Spleen (tissue), 13 donors: ENCODE measurements at places on chromosomes 11 and 22. TPM values are rescaled to one million over a fixed set of nuclear protein-coding genes. Genes with fewer than 3 reads are reported as not detected.
A peak's percentile ranks its signal among the peaks of the same experiment; 100 is the strongest.

DNA sequence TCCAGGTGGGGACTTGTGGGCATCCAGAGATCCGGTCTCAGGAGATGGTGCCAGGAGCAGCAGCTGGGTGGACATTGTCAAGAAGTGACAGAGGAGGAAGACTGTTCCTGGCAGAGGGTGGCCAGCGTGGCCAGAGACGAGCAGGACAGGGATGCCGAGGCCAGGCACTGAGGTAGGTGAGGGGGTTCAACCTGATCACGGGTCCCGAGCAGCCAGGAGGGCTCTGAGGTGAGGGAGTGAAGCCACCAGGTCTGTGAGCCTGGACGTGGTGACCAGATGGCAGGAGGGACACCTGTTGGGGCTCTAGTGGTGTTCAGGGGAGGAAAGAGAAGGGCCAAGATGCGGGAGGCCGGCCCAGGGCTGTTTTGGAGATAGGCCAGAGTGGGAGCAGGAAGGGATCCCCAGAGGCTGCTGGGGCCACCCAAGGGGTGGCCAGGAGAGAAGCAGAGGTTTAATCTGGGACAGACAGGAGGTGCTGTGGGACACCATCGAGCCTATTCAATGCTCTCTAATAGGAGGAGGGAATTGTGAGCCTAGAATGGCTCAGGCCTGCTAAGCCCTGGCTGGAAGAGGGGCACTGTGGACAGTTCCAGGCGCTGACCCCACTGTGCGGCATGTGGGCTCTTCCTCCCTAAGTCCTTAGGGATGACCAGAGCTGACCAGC is 6.3 kb downstream of the PPM1F start:
- no peak overlapping the region for H3K4me3 ChIP-seq
- H3K4me1 ChIP-seq = peaks cover 19% of the 10 kb centered on the region
- H3K36me3 ChIP-seq = peaks cover 15% of the 10 kb centered on the region
- DNase-seq = peak; percentile 68
- no peak overlapping the region for H3K27ac ChIP-seq

GRCh38 chr11:78801161-78801884 is 226.7 kb upstream of the NARS2 start:
- H3K36me3 ChIP-seq = no peaks in the 10 kb centered on the region
- H3K4me3 ChIP-seq = no peak overlapping the region
- no peaks in the 10 kb centered on the region for H3K27me3 ChIP-seq
- no peaks in the 10 kb centered on the region for H3K4me1 ChIP-seq

NXPE4 gene
- total RNA-seq = not detected

DNA sequence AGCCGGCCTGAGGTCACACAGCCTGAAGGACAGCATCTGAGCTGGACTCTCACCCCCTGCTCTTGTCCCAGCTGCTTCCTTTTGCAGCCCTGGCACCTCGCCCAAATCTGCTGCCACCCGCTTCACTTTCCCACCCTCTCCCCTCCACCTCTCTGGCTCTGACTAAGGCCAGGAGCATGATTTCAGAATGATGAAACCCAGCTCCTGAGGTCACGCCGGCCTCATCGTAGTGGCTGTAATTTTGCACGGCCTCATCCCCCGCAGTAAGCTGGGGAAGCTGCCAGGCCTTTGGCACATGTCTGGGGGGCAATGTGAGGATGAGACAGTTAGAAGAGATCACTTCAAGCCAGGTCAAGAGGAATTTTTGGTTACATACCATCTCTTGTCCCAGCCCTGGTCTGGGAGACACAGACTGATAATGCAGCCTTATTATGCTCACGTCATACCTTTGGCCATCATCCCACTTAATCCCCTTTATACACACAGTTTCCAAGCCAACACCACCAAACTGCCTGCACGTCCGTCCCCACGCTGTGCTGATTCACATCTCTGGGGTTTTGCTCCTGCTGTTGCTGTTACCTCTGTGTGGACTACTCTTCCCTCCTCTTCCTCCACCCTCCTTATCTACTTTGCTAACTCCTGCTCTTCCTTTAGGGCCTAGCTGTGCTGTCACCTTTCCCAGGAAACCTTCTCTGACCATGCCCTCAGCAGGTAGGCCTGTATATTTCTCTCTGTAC is 58.1 kb downstream of the CHRDL2 start:
- no peak overlapping the region for H3K4me3 ChIP-seq
- no peak overlapping the region for H3K27ac ChIP-seq
- no peaks in the 10 kb centered on the region for H3K4me1 ChIP-seq
- H3K27me3 ChIP-seq = no peaks in the 10 kb centered on the region

DNA sequence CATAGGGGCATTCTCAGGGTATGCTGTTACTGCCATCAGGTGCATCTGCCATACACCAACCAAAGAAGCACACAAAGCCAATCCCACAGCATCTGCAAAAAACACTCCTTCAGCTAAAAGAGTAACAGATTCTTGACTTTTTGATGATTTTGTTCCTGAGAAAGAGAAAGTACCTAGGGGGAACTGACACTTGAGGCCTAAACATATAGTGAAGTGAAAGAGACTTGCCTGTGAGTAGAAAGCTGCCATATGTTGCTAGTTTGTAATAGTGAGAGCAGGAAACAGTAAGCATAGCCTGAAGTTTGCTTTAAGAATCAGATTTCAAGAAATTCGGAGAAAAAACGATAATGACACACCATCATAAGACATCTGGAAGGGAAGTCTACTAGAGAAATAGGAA is 97.9 kb upstream of the CTSC start:
- no peaks in the 10 kb centered on the region for H3K27me3 ChIP-seq
- peak overlapping the region; percentile 27 for H3K27ac ChIP-seq
- no peaks in the 10 kb centered on the region for H3K36me3 ChIP-seq
- H3K4me1 ChIP-seq = no peaks in the 10 kb centered on the region
- H3K4me3 ChIP-seq = no peak overlapping the region

CD248 gene
- 10.3 TPM for total RNA-seq

DNA sequence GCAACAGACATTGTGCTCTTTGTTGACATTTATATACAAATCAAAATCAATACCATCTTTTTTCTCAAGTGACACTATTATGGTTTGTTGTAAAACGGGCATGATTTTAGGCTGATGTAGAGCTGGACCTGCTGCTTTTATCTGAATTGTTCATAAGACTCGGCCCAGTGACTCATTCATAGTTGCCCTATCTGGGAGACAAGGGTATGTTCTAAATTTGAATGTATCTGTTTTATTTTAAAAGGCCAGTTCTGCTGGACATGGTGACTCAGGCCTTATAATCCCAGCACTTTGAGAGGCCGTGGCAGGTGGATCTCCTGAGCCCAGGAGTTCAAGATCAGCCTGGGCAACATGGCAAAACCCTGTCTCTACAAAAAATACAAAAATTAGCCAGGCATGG is 39.3 kb downstream of the CEP295 start:
- peaks cover 99% of the 10 kb centered on the region for H3K36me3 ChIP-seq
- no peak overlapping the region for H3K4me3 ChIP-seq
- H3K27ac ChIP-seq = no peak overlapping the region
- H3K27me3 ChIP-seq = no peaks in the 10 kb centered on the region
- H3K4me1 ChIP-seq = no peaks in the 10 kb centered on the region

- peak overlapping the region; percentile 84 for H3K27ac ChIP-seq
- no peaks in the 10 kb centered on the region for H3K36me3 ChIP-seq
- H3K27me3 ChIP-seq = no peaks in the 10 kb centered on the region
- H3K4me1 ChIP-seq = peaks cover 60% of the 10 kb centered on the region
These were observed 385 bp downstream of the TST start for GRCh38 chr22:37018815-37019308.

DNA sequence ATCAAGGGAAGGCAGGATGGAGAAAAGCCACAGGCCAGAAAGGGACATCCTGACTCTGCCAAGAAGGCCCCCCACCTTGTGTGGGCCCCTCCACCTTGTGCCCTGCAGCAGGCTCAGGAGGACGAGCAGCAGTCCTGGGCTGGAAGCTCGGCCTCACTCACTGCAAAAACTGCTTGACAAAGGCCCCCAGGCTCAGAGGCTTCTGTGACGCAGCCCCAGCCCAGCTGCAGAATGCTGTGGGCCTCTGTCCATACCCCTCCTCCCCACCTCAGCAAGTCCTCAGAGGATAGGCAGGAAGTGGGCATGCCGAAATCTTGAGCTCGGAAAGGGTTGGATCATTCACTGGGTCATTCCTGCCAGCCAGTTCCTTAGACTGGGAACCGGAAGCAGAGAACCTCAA is 61.9 kb downstream of the NRXN2 start:
- no peaks in the 10 kb centered on the region for H3K4me1 ChIP-seq
- H3K36me3 ChIP-seq = no peaks in the 10 kb centered on the region
- no peak for DNase-seq
- H3K4me3 ChIP-seq = no peak overlapping the region
- no peak overlapping the region for H3K27ac ChIP-seq
- H3K27me3 ChIP-seq = no peaks in the 10 kb centered on the region
